ENCODE measurements at places on chromosomes 1 and 21.

- no peak for DNase-seq
Measured at GRCh38 chr1:162389971-162390370, 8.4 kb downstream of the C1orf226 start.

DNA sequence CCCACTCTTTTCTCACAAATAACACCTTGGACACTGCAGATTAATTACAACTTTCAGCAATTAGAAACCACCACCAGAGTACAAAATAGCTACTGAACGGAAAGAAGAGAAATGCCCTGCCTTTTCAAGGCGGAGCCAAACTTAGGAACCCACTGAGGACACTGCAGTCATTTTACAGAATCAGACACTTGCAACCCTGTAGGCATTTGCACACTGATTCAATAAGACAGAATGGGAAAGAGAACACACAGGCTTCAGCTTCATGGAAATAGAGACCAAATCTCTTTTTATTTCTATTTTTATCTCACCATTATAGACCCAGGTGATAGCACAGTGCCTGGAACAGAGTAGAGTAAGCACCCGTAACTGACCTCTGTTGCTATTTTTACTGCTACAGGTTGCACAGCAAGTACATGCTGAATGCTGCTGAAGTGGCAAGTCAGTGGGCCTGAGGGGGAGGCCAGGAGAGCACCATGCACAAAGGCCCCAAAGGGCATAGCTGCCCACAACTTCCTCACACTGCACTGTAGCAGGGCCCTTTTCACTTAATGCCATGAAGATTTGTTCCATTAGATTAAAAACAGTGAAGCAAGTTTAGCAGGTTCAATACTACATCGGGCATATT lies 50.7 kb upstream of the EDARADD start:
- no peak for DNase-seq

GRCh38 chr1:96256130-96256790 lies 465.3 kb upstream of the PTBP2 start:
- DNase-seq = no peak

GRCh38 chr1:198122693-198123092 lies 34.1 kb upstream of the NEK7 start:
- DNase-seq = no peak

- DNase-seq = no peak
Measured at GRCh38 chr1:184223216-184223615, 163.6 kb upstream of the C1orf21 start.

DNA sequence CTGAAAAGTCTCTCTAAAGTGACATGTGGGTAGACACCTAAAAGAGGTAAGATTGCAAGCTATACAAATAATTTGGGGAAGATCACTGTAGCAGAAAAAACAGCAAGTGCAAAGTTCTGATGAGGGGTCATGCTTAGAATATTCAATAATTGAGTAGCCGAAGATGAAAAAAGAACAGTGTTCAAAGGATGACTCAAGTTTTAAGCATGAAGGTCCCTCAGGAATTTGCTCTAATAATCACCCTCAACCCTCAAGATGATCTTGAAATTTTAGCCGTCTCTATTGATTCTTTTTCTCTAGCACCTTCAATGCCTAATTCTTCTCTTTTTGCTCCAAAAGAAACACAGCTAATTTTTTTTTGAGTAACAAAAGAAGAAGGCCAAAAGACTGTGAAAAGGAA lies 190.6 kb upstream of the ZNHIT6 start:
- DNase-seq = no peak

DNA sequence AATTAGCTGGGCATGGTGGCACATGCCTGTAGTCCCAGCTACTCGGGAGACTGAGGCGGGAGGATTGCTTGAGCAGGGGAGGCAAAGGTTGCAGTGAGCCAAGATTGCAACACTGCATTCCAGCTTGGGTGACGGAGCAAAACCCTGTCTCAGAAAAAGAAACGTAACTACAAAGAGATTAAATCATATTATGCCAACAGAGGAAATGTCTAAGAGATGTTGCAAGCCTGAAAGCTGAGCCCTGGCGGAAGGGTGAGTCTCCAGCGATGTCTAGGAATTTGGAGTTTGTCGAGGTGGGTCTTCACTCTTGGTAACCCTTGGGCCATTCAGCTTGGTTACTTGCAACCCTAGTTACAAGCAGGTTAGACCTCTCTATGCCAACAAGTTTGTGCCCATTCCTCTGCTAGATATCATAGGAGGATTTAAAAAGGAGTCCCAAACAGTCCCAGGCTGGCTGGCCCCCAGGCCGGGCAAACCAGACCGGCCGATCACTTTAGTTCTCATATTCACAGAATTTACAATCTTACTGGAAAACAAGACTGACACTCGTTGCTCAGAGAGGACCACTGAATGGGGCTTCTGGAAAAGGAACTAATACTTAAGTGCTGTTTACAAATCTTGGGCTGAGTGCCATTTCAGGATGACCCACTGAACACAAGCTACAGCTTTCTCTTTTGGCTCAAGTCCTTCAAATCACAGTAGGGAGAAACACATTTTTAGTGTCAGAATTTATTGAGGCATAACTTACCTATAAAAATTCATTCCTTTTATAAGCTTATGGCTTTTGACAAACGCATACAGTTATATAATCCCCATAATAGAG lies 27.1 kb downstream of the SLC30A1 start:
- DNase-seq = no peak

DNA sequence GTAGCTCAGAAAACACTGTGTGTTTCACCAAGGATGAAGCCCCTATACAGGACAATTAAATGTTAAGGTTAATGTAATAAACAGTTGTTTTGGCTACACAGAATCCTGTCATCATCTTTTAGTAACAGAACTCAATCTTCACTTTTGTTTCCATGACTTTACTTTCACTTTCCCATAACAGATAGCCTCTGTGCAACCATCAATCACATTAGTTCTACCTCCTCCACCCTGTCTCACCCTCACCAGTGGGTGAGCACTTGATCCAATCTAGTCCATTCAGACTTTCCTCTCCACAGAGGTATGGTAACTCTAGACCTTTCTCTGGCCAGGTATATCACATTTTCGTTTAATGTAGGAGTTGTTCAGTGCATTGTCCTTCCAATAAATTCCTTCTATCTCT lies 1018.5 kb downstream of the ADGRL2 start:
- no peak for DNase-seq

GRCh38 chr1:24558902-24559791 lies 3.3 kb downstream of the NCMAP start:
- no peak for DNase-seq
